ENCODE measurements at places on chromosomes 7 and 10.

GRCh38 chr7:12378389-12378788, 25.3 kb downstream of the VWDE start:
- DNase-seq, result no peak

DNA sequence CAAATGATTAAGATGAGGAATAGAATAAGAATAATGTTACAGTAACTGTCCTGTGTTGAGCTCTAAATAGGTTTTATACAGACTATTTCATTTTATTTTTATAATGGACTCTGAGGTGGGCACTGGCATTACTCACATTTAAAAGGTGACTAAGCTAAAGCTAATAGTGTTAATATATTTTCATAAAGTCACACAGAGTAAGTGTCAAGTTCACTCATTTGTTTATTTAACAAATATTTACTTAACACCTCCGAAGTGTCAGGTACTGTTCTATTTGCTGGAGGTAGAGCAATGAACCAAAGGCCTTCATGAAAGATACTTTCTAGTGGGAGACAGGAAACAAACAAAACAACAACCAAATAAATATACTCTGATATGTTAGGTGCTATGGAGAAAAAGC, 44.0 kb downstream of the ASB4 start:
- DNase-seq, result no peak

DNA sequence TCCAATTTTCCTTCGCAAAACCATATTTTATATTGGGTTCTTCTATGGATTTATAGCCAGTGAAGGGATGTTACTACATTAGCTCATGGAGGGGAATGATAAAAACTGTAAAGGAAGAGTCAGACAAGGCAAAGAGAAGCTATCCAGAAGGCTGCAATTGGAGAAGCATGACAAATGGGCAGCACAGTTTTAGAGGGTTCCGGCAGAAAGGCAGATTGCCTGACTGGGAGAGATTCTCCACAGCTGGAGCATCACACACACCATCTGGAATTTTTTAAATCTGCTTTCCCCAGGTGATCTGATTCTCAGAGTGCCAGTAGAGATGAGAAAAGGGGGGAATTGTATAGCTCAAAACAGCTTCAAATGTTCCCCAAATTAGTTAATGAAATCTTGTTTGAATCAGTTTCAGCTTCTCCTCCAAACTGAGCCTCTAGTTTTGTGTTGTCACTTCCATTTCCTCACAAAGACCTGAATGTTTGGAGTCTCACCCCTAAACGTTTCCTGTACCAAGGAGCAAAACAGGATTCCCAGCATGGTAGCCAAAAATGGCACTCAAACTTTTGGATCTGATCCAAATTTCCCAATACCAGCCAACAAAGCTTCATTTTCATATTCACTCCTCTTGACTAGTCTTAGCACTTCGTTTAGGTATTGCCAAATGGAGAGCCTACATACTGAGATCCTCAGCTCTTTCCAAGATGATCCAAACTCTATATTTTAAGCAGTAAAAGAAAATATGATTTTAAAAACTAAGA, 177.5 kb downstream of the HPSE2 start:
- no peak for DNase-seq

DNA sequence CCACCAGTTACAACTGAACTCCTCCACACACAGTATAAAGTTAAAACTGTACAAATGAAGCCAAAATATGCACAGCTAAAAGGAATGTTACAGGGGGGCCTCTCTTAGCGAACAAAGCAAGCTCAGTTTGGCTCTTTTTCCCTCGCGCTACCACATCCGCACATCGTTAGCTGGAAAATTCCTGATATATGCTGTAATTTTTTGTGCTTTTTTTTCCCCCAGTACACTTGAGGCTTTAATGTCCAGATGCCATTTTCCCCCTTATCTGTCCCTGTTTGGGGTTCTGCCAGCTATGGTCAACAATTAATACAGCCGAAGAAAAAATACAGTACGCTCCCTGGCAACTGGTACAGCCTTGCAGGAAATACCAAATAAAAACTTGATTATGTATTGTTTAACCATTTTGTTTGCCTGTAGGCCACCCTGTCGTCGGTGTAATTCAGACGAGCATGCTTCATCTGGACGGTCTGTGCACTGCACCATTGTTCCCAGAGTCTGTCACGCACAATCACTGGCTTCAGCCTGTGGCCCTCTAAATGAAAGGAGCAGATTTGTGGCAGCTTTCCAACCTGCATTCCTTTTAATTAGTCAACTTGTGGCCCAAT, 108.1 kb upstream of the FAM133B start:
- peak; percentile 88 for DNase-seq

DNA sequence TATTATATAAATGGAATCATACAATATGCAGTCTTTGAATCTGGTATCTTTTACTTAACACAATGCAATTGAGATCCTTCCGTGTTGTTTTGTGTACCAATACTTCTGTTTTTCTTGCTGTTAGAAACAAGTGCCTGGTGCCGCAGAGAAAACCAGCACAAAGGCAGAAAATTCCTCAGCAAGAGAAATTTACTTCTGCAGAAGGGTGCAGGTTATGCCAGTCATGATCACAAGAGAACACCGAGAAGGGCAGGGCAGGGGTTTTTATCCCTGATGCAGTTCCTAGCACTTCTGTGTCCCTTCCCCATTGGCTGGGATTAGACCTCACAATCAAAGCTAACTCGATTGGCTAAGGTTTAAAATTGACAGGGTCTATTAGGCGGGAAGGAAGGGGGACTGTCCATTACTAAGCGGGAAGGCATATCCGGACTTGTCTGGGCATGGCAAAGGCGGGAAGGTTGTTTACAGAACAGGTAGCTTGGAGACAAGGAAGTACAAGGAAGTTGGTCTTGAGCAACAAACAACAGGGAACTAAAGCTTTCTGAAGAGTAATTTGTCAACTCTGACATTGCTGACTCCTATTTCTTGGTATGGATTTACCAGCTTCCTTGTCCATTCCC, 2.4 kb upstream of the ZNF33B start:
- DNase-seq, result no peak

DNA sequence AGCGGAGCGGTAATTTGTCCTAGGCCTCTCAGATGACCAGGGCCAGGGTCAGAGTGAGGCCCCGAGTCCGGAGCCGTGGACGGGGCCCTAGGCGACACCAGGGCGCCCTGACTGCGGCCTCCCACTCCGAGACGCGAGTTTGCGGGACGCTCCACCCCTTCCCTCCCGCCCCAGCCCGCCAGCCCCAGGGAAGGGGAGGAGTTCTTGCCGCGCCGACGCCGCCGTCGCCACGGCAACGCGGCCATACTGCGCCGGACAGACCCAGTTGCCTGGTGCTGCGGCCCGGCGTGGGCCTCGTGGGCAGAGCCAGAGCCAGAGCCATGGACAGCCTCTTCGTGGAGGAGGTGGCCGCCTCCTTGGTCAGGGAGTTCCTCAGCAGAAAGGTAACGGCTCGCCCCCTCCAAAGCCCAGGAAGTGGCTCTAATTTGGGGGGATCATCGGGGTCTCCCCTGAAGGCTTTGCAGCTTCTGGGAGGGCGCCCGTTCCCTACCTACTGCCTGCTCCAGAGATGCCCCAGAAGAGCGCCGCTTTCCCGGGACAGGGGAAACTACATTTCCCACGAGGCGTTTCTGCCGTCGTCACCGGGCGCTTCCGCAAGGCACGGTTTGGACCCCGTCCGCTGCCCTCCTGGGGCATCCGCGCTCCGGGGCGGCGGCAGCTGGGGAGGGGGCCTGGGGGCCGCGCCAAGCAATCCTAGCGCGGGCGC, at the start of gene MINDY4:
Gene MINDY4 (plus strand): TSS at position 244 of the 706 bp plus-strand sequence. CDS start 77 bp downstream, at position 321.
- DNase-seq, result peak; percentile 89

GRCh38 chr10:5981529-5981928, 4.2 kb upstream of the IL15RA start:
- DNase-seq, result no peak

GRCh38 chr10:10589540-10590303, 427.9 kb upstream of the CELF2 start:
- no peak for DNase-seq

- DNase-seq, result no peak
These were observed 565.9 kb upstream of the NRG3 start for GRCh38 chr10:81309041-81309552.

DNA sequence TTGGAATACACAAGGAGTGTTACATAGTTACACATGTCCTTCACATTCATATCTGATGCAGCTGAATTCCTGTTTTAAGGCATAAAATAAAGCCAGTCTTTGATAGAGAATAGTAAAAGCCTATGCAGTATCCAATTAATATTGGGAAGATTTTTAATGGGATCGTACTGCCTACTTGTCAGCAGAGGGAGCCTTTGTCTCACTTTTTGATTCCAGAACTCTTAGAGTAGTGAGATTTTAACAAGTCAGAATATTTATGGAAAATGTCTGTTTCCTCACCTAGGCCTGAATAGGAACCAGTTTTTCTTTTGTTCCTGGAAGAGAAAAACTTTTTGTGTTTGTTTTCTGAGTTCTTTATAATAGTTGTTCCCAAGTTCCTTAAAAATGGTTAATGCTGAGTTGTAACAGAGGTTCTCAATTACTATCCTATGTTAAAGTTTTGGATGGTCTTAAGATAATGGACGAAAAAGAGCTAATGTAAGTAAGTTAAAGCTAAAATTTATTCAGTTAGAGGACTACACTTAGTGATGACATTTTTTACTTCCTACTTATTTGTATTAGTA, 114.0 kb downstream of the BBS9 start:
- DNase-seq, result peak; percentile 69

GRCh38 chr7:96979551-96980276, 25.6 kb upstream of the DLX6 start:
- no peak for DNase-seq

- DNase-seq, result no peak
These were observed 55.9 kb downstream of the KCNMA1 start for GRCh38 chr10:77581738-77582137.

Data from ACHN (cell line).